Inflammatory macrophage (primary cell): ENCODE measurements at places on chromosomes 11 and 22.
A peak's percentile ranks its signal among the peaks of the same experiment; 100 is the strongest.

- peak; percentile 26 for DNase-seq
Measured at GRCh38 chr11:60077981-60078380, 10.5 kb upstream of the MS4A2 start.

- DNase-seq, result no peak
Measured at GRCh38 chr11:19882356-19882755, 169.7 kb downstream of the NAV2 start.

DNA sequence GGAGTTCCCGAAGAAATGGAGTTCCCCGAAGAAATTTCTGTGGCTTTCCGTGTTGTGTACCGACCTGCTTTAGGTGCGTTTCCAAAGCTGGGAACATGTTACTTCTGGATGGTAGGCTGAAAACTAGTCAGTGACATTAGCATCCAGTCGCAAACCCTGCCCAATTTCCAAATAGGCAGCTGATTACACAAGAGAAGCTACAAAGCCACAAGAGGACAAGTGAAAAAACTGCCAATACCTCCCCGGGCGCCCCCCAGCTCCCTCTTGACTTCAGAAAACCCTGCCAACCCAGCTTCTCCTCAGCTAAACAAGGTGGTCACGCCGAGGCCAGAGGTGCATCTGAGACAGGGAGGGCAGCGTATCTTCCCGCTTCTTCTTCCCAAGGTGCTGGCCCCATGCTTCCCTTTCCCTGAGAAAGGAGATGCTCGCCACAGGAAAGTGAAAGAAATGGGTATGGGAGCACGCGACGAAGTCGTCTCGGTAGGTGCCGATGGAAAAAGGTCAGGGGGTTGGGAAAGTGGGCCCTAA, 551 bp downstream of the AGBL2 start:
- no peak for DNase-seq

DNA sequence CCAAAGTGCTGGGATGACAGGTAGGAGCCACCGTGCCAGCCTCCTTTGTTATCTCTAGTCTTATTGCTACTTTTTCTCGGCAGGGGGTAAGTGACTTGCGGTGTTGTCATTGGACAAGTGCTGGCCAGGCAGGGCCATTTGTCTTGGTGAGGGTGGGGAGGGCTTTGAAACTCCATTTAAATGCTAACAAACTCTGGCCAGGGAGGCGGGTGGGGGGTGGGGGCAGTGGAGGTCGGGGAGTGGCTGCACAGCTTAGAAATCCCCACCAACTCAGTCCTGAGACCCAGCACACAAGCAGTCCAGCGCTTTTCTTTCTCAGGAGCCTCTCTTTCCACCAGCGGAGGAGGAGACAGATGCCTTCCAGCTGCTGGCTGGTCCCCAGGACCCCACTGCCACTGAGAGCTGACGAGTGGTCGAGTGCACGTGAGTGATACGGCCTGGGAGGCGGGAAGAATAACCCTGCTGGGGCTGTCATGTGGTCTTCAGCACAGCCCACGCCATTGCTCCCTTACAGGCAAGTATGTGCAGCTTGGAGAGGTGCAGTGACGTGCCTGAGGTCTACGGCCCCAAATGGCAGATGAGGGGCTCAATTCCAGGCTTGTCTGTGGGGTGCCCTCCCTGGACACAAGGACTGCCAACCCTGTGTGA, 24.2 kb upstream of the OSBPL5 start:
- DNase-seq, result no peak

DNA sequence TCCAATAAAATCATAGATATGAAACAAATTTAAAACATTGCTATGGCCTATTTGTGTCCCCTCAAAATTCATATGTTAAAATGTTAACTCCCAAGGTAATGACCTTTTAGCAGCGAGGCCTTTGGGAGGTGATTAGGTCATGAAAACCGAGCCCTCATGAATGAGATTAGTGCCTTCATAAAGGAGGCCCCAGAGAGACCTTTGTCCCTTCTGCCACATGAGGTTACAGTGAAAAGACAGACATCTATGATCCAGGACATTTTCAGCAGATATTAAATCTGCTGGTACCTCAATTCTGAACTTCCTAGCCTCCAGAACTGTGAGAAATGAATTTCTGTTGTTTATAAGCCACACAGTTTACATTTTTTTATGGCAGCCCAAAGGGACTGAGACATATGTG, 171.7 kb downstream of the MPPED1 start:
- DNase-seq, result no peak

GRCh38 chr22:37951305-37951704, 2.1 kb downstream of the C22orf23 start:
- DNase-seq, result no peak

GRCh38 chr22:42444077-42444904, 12.1 kb upstream of the NFAM1 start:
- DNase-seq, result peak; percentile 90

GRCh38 chr22:25410849-25411248, 153.6 kb upstream of the GRK3 start:
- DNase-seq, result no peak

DNA sequence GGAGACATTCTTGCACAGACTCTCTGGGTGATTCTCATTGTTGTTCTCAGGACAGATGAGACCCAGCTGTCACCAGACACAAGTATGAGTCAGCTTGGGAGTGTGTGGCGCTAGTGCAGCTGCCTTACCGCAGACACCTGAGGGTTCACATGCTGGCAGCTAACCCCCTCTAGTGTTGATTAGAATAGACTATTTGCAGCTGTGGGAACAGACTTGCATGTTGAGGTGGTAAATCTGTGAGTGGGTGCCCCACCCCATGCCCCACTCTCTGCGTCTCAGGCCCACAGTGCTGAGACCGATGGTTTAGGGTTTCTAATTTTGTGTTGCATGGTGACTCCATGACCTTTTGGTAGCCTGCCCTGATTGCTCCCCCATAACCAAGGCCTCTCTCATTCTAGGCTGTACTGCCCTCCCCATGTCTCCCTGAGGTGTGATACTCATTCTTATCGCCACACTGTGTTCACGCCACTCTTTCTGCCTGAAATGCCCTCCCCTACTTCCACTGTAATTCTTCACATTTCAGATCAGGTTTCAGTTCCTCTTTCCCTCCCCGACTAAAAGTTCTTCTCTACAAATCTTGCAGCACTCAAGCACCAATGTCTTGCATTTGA, 73.7 kb upstream of the KIRREL3 start:
- DNase-seq, result no peak

DNA sequence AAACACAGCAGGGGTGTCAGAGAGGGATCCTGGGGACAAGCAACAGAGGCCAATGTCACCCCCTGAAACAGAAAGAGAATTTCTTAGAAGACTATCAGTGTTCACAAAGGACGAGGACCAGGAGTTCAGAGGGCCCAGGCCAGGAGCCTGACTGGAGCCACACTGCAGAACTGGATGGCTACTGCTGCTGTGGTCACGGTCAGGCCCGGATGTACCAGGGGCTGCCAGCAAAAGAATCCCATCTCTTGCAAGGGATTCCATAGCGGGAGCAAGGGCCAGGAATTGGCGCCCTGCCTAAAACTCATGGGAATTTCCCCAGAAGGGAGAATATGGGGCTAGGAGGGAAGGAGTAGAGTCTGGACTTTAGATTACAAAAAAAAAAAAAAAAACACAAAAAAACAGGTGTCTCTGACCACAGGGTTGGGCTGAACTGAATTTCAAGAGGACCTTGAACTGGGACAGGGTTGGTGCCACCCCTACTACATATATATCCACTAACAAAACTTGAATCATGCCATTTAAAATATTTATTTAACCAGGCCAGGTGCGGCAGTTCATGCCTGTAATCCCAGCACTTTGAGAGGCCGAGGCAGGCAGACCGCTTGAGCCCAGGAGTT, 15.7 kb upstream of the KCTD14 start:
- DNase-seq, result no peak

DNA sequence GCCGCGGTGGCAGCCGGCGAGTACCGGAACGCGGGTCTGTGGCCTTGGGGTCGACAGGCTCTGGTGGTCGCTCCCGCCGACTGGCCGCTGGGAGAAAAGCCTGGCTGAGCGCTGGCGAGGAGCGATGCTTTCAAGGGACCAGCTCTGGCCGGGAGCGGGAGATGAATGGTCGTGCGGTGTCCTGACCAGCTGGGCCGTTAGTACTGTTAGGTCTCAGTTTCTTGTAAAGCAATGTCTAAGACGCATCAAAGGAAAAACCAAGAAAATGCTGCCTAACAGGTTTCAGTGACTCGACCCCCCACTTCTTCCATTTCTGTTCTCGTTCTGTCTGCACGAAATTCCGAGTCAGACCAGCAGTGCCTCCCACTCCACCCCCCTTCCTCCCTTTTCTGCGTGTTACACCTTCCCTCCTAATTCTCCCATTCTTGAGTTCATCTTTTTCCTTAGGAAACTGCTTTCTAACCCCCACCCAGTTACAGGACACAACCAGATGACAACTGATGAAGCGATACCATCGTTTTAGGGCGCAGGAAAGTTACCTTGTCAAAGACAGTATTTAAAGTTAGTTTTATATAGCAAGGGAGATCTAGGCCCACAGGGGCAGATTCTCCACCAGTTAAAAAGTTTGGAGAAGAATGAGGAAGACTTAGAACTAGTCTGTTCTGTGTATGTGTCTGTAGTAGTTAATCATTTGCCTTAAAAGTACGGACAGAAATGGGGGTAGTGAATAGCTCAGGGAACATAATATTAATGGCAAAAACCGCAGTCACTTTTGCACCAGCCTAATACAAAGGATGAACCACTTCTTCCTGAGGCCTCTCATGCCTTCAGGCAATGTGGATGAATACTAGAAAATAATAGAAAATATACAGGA, 1.0 kb downstream of the CUL5 start:
- DNase-seq, result peak; percentile 22

DNA sequence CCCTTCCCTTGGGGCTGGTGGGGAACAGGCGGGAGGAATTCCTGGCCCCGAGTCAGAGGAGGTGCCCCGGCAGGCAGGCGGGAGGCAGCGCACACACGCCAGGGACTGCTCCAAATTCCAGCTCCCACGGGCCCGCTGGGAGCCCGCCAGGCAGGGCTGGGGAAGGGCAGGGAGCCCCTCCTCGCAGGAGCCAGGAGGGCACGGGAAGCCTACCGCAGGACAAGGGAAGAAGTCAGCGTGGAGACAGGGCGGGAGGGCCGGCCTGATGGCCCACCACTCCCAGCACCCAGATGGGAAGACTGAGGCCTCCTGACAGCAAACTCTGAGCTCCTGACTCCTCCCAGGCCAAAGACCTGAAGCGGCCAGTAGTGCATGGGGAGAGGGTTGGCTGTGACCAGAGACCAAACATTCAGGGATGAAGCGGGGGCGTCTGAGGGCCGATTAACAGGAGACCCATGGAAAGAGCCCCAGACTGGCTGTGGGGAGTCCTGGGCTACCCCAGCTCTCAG, 22.4 kb downstream of the RPL3 start:
- no peak for DNase-seq

DNA sequence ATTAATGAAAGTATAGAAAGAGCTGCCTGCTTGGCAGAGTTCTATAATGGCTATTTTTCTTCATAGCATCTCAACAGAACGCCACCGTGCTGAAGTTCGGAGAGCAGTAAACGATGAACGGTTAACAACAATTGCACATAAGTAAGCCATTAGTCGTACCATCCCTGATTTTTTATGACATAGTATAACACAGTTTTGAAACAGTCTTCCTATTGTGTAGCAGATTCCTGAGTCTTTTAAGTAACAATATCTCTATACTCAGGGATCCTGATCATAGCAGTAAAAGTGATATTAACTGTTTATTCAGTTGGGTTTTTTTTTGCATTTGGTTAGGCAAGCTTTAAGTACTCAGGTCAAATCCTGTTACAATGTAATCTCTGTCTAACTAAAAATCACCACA, 8.4 kb downstream of the EMSY start:
- no peak for DNase-seq

GRCh38 chr11:75548595-75549272, 13.3 kb upstream of the SERPINH1 start:
- DNase-seq, result no peak

- no peak for DNase-seq
Measured at GRCh38 chr11:66391322-66391721, 19.8 kb upstream of the SLC29A2 start.

DNA sequence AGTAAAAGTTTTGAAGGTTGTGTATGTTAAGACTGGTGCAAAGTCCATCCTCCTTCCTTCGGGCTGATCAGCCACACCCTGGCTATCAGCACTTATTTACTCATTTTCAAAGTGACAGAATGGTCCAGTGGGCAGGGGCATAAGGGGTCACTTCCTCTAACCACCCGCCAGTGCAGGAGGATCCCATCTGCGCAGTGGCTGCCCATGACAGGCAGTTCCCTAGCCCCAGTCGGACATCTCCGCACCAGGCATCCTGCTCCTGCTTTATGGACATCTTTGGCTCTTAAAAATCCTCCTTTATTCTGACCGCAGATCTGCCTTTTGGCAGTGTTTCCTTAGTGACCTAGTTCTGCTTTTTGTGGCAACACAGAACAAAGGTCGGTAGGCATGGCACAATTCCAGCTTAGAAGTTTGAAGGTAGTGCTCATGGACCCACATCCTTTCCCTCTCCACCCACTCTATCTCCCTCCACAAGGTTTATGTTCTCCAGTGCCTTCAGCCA, 55.9 kb downstream of the BMAL1 start:
- DNase-seq, result peak; percentile 74

DNA sequence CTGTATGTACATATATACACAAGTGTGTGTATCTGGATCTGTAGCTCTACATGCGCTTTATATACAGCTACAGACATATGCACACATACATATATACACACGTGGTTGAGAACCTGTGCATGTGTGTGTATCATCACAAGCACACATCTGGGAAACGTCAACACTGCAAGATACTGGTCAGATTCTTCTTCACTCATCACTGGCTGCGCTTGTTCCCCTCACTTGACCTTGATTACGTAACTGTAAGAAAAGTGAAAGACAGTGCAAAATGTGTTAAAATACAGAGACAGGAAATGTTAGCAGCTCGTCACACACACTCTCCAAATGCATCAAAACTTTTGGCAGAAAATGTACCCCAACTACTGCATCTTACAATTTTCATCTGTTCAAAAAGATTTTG, 51.9 kb upstream of the MN1 start:
- DNase-seq, result peak; percentile 13

GRCh38 chr11:117475716-117476530, 148.3 kb downstream of the CEP164 start:
- DNase-seq, result peak; percentile 24

DNA sequence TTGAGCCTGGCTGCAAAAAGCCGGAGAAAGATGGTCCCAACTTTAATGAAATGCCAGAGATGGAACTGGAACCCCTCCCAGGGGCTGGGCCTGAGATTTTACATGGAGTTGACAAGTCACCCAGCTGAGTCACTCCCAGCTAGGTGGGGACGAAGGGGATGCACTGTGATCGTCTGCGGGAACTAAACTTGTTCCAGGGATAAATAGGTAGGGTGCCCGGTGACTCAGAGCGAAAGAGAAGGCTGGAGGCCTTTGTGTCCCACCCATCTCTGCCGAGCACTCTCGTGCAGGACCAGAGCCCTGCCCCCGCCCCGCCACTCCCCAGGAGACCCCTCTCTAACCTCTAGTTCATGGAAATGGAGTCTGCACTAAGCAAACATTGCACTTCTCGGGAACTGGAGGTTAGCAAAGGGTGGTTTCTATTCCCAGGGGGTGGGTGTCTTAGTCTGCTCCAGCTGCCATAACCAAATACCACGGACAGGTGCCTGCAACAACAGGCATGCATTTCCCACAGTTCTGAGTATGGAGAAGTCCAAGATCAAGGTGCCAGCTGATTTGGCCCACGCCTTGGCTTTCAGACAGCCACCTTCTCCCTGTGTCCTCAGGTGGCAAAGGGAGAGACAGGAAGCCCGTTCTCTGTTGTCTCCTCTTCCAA, 60.7 kb upstream of the FADD start:
- no peak for DNase-seq

GRCh38 chr22:24134090-24134846, 47.0 kb upstream of the SUSD2 start:
- DNase-seq, result peak; percentile 92

GRCh38 chr11:77559686-77560401, 29.9 kb upstream of the AQP11 start:
- DNase-seq, result no peak

GRCh38 chr11:129846508-129847335, 31.1 kb downstream of the TMEM45B start:
- no peak for DNase-seq
